Activated CD4-positive, alpha-beta T cell treated with anti-CD3 and anti-CD28 coated beads for 4 hours (primary cell): ENCODE measurements at places on chromosomes 4 and X.

DNA sequence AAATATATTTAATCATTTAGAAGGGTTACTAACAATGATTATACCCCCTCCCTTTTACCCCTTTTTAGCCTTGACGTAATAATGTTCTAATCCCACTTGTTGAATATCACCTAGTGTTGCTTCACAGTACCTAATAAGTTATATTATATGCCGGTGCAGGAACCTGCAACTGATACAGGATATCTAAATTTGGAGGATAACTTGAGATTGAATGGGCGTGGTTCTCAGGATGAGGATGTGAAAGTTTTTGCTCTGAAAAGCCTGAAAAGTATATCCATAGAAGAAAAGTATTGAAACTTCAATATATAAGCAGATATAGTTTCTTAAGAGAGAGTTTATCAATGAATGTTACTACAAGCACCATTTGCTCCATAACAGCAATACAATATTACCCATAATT lies 59.8 kb downstream of the ZNF711 start:
- DNase-seq, result no peak

DNA sequence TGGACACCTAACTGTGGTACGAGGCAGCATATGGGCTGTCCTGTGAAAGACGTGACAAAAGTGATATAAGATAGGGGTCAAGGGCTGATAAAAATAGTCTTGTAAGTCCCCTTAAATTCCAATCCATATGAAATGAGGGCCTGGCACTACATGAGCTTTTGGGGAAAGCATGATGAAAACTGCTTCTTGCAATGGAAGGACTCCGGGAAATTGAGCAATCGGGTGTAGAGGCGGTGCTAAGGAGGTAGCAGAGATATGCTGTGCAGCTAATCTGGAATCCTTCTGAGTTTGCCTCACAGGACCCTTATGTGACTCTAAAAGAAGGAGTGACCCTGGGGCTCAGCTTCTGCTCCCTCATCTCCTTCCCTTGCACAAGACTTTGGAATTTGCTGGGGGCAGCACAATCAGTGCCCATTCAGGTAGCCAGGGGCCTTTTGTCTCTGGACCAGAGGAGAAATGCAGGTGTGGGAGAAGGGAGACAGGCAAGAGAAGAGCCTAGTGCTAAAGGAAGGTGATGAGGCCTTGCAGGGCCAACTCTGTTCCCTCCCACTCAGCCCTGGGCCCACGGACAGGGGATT lies 12.8 kb downstream of the CLDN2 start:
- no peak for DNase-seq

DNA sequence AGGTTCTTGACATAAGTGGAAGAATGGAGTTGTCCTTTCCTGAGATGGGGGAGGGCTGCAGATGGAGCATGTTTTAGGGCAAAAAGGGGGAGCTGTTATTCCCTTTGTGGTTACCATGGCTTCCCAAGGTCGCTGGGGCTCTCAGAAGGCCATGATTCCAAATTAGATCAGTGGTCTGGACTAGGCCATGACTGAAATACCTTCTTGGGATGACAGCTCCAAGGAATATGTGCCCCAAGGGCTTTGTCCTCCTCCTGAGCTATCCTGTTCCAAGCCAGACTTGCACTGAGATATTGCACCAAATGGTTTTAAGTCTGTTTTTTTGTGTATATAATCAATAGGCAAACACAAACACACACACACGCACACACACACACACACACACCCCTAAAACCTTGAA lies 3.0 kb upstream of the RBPJ start:
- DNase-seq, result no peak

- no peak for DNase-seq
These were observed 60.6 kb downstream of the RAPGEF2 start for GRCh38 chr4:159163521-159163920.

DNA sequence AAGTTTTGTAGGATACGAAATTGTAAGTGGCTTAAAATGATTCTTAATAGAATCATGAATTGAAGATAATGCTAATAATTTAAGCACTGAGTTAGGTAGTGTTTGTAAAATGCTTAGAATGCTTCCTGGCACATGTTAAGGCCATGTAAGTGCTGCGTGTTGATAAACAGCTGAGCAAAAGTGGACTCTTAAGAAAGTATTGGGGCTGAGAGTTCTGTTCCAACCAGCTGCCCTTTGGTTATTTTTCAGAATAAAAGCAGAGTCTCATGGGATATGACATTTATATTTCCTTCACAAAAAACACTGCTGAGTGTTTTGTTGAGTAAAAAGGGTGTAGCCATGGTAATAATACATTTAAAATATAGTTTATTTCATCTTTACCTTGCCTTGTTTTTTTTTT lies 42.5 kb downstream of the HTT start:
- no peak for DNase-seq

GRCh38 chr4:165922747-165923146 lies 49.7 kb downstream of the TLL1 start:
- DNase-seq, result no peak

DNA sequence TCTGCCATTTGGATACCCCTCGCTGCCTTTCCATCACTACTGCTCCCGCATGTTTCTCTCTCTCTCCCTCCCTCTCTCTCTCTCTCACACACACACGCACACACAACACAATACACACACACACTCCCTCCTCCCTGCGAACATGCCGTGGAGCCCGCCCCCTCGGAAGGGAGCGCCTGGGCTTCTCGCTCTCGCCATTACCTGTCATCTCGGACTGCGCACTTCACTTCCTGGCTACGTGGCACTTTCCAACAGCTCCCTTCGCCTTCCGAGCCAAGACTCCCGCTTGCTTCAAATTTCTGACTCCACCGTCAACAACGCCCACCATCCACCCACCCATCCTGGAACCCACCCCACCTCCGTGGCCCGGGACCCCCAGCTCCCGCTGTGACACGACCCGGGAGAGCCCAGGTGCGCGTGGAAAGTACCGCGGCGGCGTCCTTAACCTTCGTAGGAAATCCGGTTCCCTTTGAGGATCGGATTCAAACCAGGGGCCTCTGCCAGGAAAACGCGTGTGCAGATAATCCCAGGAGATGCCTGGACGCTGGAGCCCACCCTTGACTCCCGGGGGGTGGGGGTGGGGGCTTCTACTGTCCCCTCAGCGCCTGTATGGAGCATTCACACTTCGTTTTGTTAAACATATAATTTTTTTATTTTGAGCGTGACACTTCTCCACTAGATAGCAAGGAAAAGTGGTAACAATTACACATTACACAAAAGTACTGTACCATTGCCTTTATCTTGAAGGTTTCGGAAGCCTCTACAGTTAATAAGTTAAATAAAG lies 12.5 kb downstream of the ARX start:
- no peak for DNase-seq

- DNase-seq, result no peak
These were observed 4.1 kb downstream of the ZNF185 start for GRCh38 chrX:152901816-152902501.
